Fibroblast of skin of left biceps (primary cell): ENCODE measurements at places on chromosomes 5 and 9.

- DNase-seq, result peak; percentile 57
These were observed 1.1 kb downstream of the LURAP1L start for GRCh38 chr9:12775679-12776512.

GRCh38 chr9:99162759-99163364 is 57.9 kb downstream of the TGFBR1 start:
- DNase-seq, result no peak

DNA sequence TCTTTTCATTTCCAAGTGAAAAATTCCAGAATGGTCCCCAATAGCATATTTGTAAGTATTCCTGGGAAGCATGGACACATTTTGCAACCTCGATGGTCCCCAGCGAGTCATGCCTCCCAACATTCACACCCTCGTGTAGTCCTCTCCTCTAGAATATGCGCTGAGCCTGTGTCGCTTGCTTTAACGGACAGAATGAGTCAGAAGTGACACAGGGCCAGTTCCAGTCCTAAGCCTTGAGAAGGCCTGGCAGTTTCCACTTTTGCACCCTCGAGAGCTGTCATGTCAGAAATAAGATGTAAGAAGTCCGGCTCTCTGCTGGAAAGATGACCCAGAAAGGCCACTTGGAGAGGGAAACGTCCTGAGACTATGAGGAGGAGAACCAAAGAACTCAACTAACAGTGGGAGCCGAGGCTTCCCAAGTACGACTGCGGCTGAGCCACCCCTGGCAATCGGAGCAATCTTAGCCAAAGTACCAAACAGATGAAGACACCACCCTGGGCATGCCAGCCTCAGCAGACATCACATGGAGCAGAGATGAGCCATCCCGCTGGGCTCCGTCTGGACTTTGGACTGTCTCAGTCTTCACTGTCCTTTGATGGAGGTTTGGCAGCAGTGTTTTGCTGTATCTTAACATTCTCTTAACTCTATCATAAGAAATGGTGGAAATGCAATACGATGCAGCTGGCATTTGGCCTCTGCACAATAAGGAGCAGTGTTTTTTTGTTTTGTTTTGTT is 42.6 kb upstream of the GFPT2 start:
- DNase-seq, result no peak

DNA sequence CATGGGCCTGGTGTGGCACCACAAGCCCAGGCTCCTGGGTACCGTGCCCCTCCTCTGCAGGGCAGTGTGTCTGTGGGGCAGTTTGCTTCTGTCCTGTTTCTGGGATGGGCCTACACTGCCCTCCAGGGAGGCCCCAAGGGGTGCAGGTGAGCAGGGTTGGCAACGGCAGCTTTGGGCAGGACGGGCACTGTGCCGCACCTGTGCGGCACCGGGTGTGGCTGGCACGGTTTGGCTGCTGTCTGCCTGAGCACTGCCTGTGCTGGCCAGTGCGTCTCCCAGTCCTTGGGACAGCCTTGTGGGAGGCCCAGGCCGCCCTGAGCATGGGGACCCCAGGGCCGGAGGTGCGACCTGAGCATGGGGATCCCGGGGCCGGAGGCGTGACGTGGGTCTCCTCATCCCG is 37.2 kb downstream of the RXRA start:
- no peak for DNase-seq

DNA sequence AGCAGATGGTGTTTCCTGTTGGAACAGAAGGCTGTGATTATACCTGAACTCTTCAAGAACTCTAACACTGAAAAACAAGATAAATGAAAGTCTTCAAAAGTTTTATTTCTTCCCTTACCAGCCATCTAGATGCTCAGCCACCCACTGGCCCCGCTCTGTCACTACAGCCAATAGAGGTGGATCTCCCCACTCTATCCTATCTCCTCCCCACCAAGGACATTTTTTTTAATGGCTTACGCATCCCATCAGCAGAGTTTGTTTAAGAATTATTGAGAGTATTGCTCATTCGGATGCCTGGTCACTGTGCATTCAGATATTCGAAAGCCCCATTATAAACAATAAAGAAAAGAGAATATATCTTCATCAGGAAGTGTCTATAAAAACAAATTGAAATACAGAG is 159.4 kb downstream of the RASEF start:
- DNase-seq, result no peak

- DNase-seq, result no peak
These were observed 647 bp upstream of the MEGF9 start for GRCh38 chr9:120714846-120715388.

- DNase-seq, result no peak
These were observed 27.9 kb downstream of the CCT5 start for GRCh38 chr5:10277773-10278630.

DNA sequence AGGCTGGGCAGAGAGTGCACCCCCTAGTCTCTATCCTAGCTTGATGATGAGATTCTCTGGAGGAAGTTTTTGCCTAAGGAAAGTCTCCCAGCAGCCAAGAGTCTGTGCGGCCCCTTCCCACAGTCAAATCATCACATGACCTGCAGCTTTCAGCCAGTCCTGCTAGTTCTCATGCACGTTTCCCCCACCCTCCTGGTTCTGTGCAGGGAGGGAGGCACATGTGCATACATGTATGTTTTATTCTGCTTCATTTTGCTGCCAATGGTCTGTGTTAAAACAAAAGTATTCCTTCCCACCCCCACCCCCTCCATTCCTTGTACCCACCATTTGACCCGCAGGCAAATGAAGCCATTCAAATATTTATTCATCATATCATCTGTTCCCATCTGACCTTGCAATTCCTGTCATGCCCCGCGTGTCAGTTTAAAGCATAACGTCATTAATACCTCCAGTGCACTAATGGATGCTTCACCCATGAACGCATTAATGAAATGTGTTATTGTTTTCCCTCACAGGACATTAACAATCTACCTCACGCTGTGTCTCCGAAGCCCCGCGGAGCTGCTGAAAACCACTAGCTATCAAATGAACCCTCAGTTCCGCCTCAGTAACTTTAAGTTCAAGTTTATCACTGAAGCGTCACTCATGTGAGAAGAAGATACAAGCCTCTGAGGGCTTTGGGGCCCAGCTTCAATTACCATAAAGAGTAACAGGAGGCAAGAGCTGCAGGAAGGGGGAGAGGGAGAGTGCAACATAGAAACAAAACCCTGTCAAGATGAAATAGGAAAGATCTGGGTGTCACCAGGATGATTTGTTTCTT is 139.6 kb downstream of the RASEF start:
- no peak for DNase-seq

DNA sequence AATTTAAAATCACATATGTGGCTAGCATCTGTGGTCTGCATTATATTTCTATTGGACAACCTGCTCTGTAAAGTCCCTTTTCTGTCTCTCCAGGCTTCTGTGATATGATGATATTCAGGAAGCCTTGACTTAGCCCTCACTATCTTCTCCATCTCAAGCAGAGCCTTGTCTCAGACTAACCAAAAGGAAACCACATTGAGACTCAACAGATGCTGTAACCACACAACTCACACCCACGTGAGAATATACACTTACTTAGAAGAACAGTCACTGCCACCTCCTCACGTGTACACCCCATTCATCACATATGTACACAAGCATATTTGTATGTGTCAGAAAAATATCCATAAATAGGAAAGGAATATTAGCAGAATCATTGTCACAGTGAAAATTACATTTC is 33.6 kb downstream of the HTR4 start:
- DNase-seq, result no peak

DNA sequence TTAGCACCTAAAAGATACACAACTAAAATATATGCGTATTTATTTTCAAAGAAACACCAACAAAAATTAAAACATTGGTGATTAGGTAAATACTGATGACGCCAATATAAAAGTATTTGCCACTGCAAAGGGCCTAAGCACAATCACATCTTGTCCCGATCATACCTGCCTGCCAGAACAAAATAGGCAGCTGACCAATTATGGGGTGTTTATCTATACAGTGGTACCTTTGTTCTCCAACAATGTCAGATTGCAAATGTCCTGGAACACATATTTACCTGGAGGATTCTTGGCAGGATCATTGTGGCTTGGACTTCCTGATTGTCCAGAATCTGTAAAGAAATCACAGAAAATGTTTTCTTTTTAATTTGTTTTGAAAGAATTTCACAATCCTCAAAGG is 134.5 kb downstream of the NFIB start:
- no peak for DNase-seq

DNA sequence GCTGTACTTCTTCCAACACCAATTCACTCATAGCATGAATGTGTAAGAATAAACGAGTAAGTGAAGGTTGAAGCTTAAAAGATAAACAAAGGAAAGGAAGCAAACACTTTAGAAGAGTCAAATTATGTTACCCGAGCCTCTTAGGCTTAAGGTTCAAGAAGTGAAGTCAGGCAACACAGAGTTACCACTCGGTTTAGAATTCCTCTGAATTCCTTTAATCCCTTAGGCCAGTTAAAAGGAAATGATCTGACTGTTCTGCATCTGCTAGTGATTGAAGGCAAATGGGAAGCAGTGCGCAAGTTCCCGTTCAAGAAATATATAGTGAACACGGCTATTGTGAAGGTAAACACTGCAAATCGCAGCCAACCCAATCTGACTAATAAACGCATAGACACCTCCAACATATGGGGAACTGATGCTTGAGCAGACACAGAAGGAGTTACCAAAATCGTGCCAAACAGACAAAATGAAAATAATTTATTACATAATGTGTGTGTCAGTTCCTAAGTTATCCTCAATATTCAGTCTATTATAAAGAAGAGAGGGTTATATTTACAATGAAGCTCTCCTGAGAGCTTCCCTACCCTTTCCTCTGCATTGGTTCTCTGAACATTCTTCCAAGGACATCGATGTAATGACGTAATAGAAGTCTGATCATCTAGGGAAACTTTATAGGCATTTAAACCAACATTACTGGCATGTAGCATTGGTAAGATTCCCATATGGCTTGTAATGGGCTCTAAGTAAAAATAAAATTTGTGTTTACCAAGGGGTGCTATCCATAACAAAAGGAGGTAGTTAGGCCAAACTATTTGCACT is 837.1 kb upstream of the ZNF608 start:
- peak; percentile 49 for DNase-seq

DNA sequence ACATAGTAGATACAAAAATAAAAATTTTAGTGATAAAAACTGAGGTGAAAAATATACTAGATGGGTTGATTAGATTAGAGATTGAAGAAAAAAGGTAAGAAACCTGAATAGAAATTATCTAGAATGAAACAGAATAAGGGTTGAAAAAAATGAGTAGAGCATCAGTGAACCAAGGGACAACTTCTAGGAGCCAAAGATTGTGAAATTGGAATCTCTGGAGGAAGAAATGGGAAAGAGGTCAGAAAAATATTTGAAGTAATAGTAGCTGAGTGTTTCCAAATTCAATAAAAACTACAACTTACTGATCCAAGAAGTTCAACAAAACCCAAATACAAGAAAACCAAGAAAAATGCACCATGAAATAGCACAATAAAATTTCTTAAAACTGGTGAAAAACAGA is 116.6 kb upstream of the STARD4 start:
- peak; percentile 5 for DNase-seq

DNA sequence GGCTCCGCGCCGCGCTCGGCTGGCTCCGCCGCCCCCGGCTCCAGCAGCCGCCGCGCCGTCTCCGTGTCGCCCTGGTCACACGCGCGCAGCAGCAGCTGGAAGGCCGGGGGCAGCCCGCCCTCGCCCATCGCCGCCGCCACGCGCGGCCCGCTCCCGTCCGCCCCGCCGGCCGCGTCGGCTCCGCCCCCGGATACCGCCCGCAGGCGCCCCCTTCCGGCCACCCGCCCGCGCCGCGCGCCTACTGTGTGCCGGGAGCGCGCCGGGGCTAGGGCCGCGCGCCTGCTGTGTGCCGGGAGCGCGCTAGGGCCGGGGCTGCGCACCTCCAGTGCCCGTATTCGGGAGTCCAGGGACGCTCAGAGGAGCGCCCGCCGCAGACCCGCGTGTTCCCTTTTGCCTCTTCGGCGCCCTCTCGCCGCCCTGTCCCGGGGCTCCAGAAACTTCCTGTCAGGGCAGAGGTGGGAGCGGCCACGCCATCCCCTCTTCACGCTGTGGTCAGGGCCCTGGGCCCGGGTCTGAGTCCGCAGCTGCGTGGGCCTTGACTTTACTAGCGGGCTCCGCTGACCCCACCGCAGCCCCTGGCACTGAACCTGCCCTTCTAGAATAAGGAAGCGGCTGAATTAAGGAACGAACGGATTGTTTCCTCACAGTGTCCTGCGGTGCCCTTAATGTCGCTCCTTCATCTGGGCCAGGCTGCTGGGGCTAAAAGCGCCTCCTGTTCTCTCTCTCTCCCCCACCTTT is at the start of gene ANKS6:
ANKS6 (minus strand) TSS at position 192 of the 738 bp plus-strand sequence; CDS start at position 128, 64 bp downstream.
- peak; percentile 47 for DNase-seq

- DNase-seq, result no peak
These were observed 16.1 kb upstream of the FAM174A start for GRCh38 chr5:100519075-100519474.

GRCh38 chr5:29950416-29951145 is 1242.9 kb upstream of the CDH6 start:
- DNase-seq, result no peak

- no peak for DNase-seq
These were observed 137.5 kb downstream of the CPLANE1 start for GRCh38 chr5:37111426-37112382.

- DNase-seq, result no peak
These were observed 509.3 kb upstream of the CTNND2 start for GRCh38 chr5:12413585-12413984.

GRCh38 chr5:90424245-90424644 is 14.7 kb upstream of the CETN3 start:
- DNase-seq, result no peak

- no peak for DNase-seq
These were observed 511.6 kb downstream of the DMAC1 start for GRCh38 chr9:7287986-7288385.

GRCh38 chr9:99121604-99122003 is 16.7 kb downstream of the TGFBR1 start:
- DNase-seq, result no peak

- DNase-seq, result no peak
These were observed 26.9 kb downstream of the PRLR start for GRCh38 chr5:35203403-35203802.

DNA sequence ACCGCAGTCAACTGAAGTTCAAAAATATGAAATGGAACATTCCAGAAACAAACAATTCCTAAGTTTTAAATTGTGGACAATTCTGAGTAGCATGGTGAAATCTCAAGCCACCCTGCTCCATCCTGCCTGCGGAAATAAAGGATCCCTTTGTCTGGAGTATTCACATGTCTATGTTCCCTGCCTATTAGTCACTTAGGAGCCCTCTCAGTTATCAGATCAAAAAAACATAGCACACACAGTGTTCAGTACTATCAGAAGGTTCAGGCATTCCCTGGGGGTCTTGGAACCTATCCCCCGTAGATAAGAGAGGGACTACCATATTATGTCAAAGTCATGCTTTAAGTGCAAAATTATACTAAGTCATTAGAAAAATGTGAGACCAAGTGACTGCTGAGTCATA is 300.8 kb downstream of the SEMA5A start:
- no peak for DNase-seq

GRCh38 chr9:117992006-117992405 is 287.8 kb downstream of the TLR4 start:
- DNase-seq, result no peak
